AG20443 (cell line): ENCODE measurements at places on chromosomes 4 and X.
A peak's percentile ranks its signal among the peaks of the same experiment; 100 is the strongest.

GRCh38 chr4:112379306-112379705 lies 82.1 kb downstream of the ALPK1 start:
- no peak for DNase-seq

GRCh38 chrX:129654652-129655546 lies at the start of gene APLN:
TSS of gene APLN (minus strand) at chrX:129654956. CDS start at chrX:129654630, 326 bp downstream.
- peak; percentile 61 for DNase-seq

DNA sequence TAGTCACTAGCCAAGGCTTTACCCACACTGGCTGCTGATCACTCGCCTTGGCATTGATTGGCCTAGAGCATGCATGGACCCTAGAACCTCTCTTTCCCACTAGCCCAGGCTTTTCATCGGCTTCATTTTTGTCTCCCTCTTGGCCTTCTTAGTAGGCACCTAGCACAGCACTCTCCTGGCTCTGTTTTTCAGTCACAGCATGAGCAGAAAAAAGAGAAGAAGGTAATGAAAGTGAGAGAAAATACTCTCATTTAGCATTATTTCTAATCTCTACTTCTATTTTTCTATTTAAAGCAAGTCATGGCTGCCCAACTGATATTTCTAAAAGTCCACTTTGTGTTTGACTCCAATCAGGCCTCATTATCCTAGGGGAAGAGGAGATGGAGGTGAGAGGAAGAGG lies 267.2 kb downstream of the FBXO8 start:
- DNase-seq = no peak

- no peak for DNase-seq
Observed at GRCh38 chr4:44740201-44740600, 13.8 kb upstream of the GNPDA2 start.

GRCh38 chrX:34112459-34112858 lies 19.7 kb downstream of the FAM47A start:
- DNase-seq = no peak

GRCh38 chr4:46931981-46932380 lies 22.9 kb upstream of the COX7B2 start:
- peak; percentile 8 for DNase-seq

GRCh38 chrX:29911673-29912072 lies 303.7 kb upstream of the MAGEB2 start:
- no peak for DNase-seq

DNA sequence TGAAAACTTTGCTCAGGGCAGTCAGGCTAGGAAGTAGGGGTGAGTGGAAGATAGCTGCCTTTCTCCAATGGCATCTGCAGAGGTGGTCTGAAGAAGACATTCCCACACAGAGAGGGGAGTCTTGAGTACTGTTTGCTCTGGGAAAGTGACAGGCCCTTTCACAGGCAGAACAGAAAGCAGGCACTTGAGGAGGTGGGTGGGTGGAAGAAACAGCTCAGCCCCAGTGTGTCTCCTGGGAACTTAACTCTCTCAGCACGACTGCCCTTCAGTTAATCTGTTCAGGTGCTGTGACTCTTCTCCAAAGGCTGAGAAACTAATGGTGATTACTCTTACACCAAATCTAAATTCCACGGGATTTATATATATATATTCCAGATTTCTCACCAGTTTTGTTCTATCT lies 28.3 kb downstream of the ENOPH1 start:
- DNase-seq = no peak

- no peak for DNase-seq
Observed at GRCh38 chr4:99803566-99804101, 13.0 kb upstream of the DAPP1 start.

GRCh38 chr4:113760795-113761619 lies 531 bp downstream of the CAMK2D start:
- DNase-seq = peak; percentile 79

- no peak for DNase-seq
Observed at GRCh38 chrX:132171881-132172280, 44.1 kb upstream of the FRMD7 start.

DNA sequence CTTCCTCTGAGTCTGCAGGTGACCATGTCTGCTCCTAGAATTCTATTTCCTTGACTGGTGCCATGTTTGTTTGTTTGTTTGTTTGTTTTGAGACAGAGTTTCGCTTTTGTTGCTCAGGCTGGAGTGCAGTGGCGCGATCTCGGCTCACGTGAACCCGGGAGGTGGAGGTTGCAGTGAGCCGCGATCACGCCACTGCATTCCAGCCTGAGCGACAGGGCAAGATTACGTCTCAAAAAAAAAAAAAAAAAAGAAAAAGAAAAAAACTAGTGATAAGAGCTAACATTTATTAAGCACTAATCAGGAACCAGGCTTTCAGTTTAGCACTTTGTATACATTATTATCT lies 7.2 kb downstream of the SAT1 start:
- no peak for DNase-seq

DNA sequence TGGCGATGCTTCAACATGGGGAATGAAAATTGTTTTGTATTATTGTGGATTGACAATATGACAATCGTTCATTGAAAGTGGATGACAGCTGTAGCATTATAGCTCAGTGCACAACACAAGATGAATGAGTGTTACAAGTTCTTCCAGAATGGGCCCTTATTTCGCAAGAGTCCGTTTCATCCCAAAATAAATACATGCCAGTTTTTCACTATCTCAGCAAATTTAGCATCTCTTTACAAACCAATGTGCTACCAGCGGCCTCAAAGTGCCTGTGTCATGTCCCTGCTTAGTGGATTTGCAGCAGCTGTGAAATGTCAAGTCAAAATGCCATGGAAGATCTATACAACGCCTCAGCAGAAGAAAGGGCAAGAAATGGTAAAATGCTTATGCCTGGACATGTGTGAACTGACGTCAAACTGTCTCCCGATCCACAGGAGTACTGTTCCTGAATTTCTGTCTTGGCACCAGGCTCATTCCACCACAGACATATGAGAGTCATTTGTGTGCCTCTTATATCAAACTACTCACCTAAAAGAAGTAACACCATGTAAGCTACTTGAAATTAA lies 109.6 kb downstream of the MAML3 start:
- no peak for DNase-seq

GRCh38 chrX:132474544-132475248 lies 14.1 kb downstream of the MBNL3 start:
- no peak for DNase-seq

DNA sequence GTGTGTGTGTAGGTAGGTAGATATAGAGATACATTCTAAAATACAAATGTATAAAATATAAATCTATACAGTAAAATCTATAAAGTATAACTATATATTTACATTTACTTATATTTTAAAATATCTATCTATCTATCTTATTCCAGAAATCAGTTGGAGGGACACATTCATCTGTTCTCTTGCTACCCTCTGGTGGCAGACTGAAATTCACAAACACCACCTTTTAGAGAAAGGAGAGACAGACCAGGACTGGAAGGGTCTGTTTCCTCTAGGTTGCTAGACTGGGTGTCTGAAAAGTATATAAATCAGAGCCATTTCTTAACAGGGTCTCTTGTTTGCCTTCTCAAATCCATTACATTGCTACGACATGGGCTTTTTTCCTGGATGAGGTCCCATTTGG lies 343.0 kb downstream of the OPHN1 start:
- DNase-seq = no peak

DNA sequence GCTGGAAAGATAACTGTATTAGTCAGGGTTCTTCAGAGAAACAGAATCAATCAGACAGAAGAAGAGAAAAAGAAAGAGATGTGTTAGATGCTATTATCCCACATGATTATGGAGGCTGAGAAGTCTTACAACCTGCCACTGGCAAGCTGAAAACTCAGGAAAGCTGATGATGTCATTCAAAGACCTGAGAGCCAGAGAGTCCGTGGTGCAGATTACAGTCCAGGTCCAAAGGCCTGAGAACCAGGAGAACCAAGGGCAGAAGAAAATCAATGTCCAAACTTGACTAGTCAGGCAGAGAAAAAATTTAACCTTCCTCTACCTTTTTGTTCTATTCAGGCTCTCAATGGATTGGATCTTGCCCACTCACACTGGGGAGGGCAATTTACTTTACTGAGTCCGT lies 172.5 kb downstream of the QDPR start:
- DNase-seq = no peak

DNA sequence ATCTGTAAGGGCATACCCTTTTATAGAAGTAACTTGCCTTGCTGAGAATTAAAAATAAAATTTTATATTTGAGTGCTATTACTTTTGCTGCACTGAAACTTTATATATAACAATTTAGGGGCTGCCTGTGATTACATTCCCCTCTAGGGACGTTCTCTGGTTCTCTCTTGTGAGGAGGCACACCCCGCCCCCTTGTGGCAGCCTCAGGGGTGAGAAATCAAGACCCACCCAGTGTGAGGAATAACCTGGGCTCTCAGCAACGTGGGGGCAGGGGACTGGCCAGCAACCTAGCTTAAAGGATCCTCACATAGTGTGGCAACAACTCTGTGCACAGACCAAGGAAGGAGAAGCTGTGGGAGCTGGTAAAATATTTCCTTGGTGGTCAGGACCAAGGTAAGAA lies 43.7 kb downstream of the MAGEA9 start:
- no peak for DNase-seq

GRCh38 chrX:39581411-39581810 lies 516.3 kb downstream of the BCOR start:
- no peak for DNase-seq

DNA sequence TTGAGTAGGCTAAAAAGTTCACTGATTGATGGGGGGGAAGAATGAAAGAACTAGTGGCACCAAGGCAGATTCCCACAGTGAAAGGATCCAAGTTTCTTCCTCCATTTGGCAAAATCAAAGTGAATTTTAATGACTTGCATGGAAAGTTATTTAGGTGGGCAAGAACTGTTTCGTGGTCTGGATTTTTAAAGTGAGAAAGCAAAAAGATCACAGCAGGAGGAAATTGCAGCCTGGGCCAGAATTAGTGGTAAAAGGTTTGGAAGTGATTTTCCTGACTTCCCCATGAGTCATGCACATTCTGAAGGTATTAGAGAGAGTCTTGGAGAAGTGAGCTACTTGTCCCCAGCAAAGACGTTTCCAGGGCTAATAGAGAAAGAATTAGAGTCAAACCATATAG lies 207.8 kb downstream of the ANTXR2 start:
- DNase-seq = peak; percentile 42

DNA sequence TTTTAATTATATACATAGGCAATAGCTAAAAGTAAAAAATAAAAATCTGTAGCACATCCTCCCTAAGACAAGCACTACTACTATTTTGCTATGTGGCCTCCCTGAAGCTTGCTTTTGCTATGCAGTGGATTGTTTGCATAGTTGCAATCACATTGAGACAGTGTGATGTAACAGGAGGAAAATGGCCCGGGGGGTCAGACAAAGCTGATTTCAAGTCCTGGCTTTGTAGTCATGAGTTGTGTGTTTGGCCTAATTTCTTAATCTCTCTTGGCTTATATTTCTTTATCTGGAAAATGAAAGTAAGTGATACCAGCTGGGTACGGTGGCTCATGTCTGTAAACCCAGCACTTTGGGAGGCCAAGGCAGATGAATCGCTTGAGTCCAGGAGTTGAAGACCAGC lies 166.6 kb downstream of the LHFPL1 start:
- peak; percentile 35 for DNase-seq

GRCh38 chr4:120591038-120591437 lies 331.5 kb downstream of the PRDM5 start:
- DNase-seq = no peak

GRCh38 chr4:139609647-139610046 lies 53.6 kb upstream of the SETD7 start:
- DNase-seq = peak; percentile 27

- DNase-seq = no peak
Observed at GRCh38 chr4:87839592-87839946, 6.8 kb downstream of the MEPE start.

DNA sequence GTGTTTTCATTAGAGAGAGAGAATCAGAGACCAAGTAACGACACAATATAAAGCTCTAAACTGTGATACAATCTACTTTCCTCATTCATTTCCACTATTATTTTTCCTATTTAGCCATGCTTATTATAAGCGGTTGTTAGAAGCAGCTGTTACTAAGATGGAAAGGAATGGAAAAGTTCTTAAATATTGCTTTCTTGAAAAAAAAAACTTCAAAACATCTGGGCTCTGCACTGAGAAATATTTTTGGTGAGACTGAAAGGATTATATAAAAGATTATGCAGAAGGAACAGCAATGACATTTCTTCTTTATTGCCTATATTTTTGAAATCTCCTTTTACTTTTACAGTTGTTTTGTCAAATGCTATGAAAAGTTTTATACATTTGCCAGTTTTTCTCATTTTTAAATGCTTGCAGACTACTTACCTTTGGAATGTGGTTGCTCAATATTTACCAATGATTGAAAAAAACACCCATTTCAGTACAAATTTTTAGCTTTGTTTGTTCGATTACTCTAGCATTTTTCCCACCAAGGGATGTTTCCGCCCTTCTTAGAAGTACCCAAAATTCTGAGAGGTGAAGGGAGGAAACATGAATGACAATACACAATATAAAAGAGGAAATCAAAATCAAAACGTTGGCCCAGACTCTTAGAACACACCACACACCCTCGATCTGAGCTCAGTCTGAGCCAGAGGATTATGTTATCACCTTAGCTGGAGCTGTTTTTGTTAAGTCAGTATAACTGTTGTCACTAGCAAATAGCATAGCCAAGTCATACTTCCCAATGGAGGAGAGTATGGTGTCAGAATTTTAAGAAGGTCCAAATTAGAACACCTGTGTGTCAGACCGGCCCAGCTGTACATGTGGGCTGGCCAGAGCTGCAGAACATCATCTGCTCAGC lies 18.4 kb downstream of the DKK2 start:
- peak; percentile 7 for DNase-seq

GRCh38 chr4:40940317-40940741 lies 190.6 kb downstream of the NSUN7 start:
- no peak for DNase-seq

- DNase-seq = no peak
Observed at GRCh38 chrX:138996268-138996667, 284.8 kb upstream of the FGF13 start.

GRCh38 chr4:127165971-127166370 lies 466.8 kb upstream of the INTU start:
- no peak for DNase-seq

DNA sequence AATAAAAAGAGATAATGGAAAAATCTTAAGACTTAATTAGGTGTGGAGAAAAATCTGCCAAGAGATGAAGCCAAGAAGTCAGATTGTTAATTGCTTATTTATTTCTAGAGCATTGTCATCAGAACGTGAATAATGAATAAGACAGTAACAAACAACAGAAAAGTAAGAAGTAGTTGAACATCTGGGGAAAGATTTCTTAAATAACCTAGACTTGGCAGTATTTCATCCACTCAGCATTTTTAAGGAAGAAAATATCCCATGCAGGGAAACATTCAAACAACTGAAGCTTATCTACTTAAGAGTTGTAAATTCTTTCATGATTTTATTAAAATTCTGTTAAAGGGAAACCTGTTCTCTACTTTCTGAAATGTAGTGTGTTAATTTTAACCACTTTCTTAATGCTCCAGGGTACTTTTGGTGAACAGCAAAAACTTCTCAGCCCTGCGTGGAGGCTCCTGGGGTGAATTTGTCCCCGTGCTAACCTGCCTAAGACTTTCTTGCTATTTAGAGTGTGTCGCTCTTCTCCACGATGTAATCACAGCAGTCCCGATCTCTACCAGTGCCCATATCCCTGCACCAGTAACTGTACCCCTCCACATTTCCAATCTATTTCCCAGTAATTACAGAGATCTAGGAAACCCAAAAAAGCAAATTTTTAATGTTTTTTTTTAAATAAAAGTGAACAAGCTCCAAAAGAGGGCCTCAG lies 124.6 kb downstream of the CORIN start:
- DNase-seq = no peak

- no peak for DNase-seq
Observed at GRCh38 chrX:23887451-23887850, 20.3 kb downstream of the APOO start.
